Left lung (tissue), 14 donors: ENCODE measurements at places on chromosomes 4 and X. TPM values are rescaled to one million over a fixed set of nuclear protein-coding genes. Genes with fewer than 3 reads are reported as not detected.

DNA sequence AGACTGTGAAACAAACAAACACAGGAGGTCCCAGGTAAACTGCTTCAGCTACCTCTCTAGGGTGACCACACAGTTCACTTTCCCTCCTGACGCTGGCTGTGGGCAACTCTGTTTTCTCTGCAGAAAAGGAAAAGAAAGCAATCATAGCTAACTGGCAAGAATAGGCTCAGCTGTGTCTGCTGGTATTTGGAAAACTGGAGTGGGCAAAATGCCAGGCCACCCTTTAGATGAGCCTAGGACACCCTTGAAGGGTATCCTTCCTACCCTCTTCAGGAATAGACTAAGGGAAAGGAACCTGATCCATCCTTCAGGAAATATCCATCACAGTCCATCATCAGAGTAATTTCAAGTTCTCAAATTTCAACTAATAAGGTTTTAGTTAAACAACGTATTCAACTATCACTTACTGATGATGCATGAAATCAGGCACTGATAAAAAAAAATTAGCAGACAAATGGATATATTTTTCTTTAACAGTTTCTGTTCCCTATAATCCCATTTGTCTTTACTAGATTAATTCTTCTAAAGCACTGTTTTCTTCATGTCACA, 60.9 kb downstream of the CAMK2D start:
- no peaks in the 10 kb centered on the region for H3K27me3 ChIP-seq
- H3K4me1 ChIP-seq = no peaks in the 10 kb centered on the region
- H3K27ac ChIP-seq = no peak overlapping the region
- H3K4me3 ChIP-seq = no peak overlapping the region

GRCh38 chr4:7294176-7294756, 101.9 kb downstream of the SORCS2 start:
- H3K36me3 ChIP-seq = no peaks in the 10 kb centered on the region
- no peak overlapping the region for H3K4me3 ChIP-seq

- no peaks in the 10 kb centered on the region for H3K4me1 ChIP-seq
- no peaks in the 10 kb centered on the region for H3K27me3 ChIP-seq
These were observed 1420.5 kb downstream of the PCDH7 start for GRCh38 chr4:32140636-32141035.

GRCh38 chr4:15766821-15767220, 11.3 kb upstream of the CD38 start:
- H3K27me3 ChIP-seq = no peaks in the 10 kb centered on the region
- no peaks in the 10 kb centered on the region for H3K4me1 ChIP-seq
- H3K27ac ChIP-seq = no peak overlapping the region
- no peak for DNase-seq
- H3K36me3 ChIP-seq = no peaks in the 10 kb centered on the region

- DNase-seq = no peak
- no peak overlapping the region for H3K27ac ChIP-seq
- H3K4me3 ChIP-seq = no peak overlapping the region
- no peaks in the 10 kb centered on the region for H3K4me1 ChIP-seq
These were observed 57.7 kb upstream of the SEC24B start for GRCh38 chr4:109375778-109376414.

DNA sequence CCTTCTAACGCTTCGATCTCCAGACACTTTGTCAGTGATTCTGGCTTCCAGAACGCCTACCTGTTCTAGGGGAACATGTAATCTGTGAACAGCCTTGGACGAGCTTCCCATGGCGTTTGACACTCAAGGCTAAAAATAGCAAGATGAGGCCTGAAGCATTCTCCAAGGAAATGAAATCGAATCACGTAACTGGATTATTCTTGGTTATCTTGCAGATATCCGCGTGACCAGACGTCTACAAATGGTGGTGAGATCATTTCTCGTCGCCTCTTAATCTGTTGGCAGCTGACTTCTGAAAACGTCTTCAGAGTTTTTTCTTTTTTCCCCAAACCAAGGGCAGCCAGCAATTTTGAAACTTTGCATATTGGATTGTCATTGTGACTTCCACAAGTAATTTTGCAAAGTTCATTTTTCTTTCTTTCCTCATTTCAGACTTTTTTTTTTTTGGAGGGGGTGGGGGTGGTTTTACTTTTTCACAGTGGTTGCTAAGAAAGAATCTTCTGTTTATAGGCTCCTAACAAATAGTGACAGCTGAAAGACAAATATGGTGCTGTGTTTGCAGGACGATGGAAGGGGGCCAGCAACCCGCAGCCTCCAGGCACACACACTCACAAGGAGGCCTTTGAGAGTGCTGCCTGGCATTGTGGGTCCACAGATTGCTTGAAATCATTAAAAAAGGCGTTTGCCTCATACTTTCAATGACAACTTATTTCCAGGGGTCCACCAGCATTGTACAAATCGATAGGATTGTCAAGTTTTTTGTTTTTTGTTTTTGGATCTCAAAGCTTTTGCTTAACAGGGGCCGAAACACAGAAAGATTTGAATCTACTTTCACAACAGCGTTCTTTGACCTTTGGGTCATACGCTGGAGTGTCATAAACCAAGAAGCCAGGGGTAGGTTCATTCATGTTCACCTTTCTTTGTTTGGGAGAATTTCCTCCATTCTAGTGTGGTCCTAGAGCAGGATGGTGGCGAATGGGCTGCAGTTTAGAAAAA, 32.4 kb upstream of the PDLIM3 start:
- H3K27me3 ChIP-seq = no peaks in the 10 kb centered on the region
- peak overlapping the region; percentile 90 for H3K27ac ChIP-seq
- no peaks in the 10 kb centered on the region for H3K36me3 ChIP-seq
- H3K4me3 ChIP-seq = no peak overlapping the region

GRCh38 chr4:70704931-70705182, 16.5 kb downstream of the UTP3 start:
- peak overlapping the region; percentile 77 for H3K4me3 ChIP-seq
- H3K4me1 ChIP-seq = peaks cover 38% of the 10 kb centered on the region
- no peak for DNase-seq
- peaks cover 5% of the 10 kb centered on the region for H3K27me3 ChIP-seq

GRCh38 chr4:37561803-37562207, 124.4 kb downstream of the RELL1 start:
- H3K4me1 ChIP-seq = no peaks in the 10 kb centered on the region
- no peaks in the 10 kb centered on the region for H3K27me3 ChIP-seq
- no peak overlapping the region for H3K4me3 ChIP-seq
- DNase-seq = no peak
- H3K27ac ChIP-seq = no peak overlapping the region

DNA sequence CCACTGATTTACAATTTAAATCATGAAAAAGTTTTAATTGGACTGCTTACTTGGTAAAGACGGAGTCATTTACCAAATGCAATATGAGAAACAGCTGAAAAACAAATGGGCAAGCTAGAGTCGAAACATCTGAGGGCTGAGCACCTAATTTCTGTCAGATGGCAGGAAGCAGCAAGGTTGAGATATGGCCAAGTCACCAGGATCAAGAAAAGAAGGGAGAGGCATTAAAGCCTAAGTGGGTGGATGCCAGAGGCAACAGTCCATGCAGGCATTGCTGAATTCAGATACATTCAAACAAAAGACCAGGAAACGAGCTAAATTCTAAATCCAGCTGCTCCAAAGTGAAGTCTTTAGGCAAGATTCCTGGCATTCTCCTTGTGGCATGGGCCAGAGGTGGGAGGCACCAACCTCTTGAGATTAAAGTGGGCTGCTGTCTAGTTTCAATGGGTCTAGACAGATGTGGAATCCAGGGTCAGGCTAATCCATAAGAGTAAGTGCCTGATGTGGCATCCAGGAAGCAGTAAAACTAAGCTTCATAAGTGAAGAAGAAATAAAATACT, 8.0 kb upstream of the ARSJ start:
- no peak overlapping the region for H3K27ac ChIP-seq
- no peaks in the 10 kb centered on the region for H3K36me3 ChIP-seq
- DNase-seq = no peak
- no peaks in the 10 kb centered on the region for H3K27me3 ChIP-seq
- H3K4me3 ChIP-seq = no peak overlapping the region

GRCh38 chr4:151799417-151800012, 38.7 kb upstream of the GATB start:
- H3K27me3 ChIP-seq = peaks cover 3% of the 10 kb centered on the region
- no peak for DNase-seq
- H3K4me3 ChIP-seq = no peak overlapping the region
- H3K27ac ChIP-seq = no peak overlapping the region
- H3K4me1 ChIP-seq = no peaks in the 10 kb centered on the region

Gene PAGE4
- total RNA-seq = not detected

Gene RAB40AL
- 0.58 TPM for total RNA-seq
